ENCODE measurements at places on chromosomes 5 and 9. TPM values are rescaled to one million over a fixed set of nuclear protein-coding genes. Genes with fewer than 3 reads are reported as not detected.

DNA sequence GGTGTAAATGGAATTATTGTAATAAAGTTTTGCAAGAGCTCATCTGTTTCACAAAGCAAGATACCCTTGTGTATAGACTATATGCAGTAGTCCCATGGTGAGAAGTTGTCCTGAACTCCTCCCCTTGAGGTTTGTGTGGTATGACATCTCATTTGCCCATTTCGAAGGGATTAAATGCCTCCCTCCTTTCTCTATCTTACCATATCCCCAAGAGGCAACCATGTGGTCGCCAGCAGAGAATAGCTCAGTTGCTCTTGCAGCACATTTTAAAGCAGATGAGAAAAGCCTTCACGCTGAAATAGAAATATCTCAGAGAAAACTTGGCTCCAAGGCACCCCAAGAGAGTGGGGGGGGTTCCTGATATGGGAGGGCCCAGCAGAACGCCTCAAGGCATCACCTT, 4.6 kb downstream of the SEMA6A start:
- no peak for DNase-seq

Gene TRIM36
- 0.36 TPM for total RNA-seq

DNA sequence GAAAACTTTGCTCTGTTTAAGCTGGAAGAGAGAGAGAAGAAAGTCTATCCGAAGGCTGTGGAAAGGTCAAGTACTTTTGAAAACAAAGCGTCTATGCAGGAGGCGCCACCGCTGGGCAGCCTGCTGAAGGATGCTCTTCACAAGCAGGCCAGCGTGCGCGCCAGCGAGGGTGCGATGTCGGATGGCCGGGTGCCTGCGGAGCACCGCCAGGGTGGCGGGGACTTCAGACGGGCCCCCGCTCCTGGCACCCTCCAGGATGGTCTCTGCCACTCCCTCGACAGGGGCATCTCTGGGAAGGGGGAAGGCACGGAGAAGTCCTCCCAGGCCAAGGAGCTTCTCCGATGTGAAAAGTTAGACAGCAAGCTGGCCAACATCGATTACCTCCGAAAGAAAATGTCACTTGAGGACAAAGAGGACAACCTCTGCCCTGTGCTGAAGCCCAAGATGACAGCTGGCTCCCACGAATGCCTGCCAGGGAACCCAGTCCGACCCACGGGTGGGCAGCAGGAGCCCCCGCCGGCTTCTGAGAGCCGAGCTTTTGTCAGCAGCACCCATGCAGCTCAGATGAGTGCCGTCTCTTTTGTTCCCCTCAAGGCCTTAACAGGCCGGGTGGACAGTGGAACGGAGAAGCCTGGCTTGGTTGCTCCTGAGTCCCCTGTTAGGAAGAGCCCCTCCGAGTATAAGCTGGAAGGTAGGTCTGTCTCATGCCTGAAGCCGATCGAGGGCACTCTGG, 32.6 kb downstream of the CD180 start:
- DNase-seq = no peak

GRCh38 chr5:67925511-67925910, 290.0 kb upstream of the PIK3R1 start:
- no peak for DNase-seq

GRCh38 chr9:93077811-93078210, 18.2 kb upstream of the CARD19 start:
- no peak for DNase-seq

DNA sequence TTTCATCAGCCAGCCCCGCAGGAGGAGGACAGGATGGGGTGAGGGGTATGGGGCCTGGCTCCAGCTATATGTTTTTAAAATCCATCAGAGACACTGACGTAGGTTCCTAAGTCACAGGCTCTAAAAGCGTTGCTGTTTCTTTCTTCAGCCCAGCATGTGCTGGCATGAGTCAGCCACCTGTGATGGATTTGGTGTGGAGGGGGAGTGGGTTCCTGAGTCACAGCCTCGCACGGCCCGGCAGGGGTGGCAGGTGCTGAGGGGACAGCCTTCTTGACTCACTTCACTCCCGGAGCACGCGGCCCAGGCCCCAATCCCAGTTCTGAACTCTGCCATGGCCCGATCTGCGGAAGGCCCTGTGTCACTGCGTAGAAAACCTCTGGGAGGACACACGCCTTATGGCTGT, 38.8 kb upstream of the RPL26L1 start:
- DNase-seq = peak; percentile 97

DNA sequence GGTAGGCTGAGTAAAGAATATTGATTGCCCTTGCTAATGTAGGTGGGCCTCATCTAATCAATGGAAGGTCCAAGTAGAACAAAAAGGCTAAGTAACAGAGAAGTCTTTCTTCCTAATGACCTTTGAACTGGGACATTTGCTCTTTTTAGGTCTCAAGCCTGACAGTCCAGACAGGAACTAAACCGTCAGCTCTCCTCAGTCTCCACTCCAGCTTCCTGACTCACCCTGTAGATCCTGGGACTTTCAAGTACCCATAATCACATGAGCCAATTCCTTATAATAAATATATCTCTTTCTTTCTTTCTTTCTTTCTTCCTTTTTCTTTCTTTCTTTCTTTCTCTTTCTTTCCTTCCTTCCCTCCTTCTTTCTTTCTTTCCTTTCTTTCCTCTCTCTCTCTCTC, 479.5 kb upstream of the PAPPA start:
- DNase-seq = no peak

- peak; percentile 18 for DNase-seq
These were observed 40.7 kb downstream of the TLR4 start for GRCh38 chr9:117744856-117745389.

GRCh38 chr9:128164307-128164885, 4.3 kb downstream of the BBLN start:
- DNase-seq = peak; percentile 47

Gene SGCD
- total RNA-seq = 11.7 TPM

DNA sequence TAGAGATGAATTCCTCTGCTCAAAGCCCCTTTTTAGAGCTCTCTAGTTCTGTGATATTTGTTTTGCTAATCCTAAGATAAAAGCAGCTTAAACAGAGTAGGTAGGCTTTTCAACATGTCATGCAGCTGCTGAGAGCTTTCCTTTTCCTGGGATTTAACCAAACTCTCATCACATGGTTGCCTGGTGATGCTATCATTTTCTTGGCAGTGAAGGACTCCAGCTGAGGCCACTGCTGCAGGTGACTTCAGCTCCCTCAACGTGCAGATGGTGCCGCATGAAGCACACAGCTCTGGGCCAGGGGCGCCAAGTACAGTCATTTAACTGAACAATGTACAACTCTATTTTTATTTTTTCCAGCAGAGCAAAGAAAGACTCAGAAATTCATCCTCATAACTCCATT, 42.2 kb downstream of the SECISBP2 start:
- DNase-seq = no peak

Gene TRMO
- 15.7 TPM for total RNA-seq

DNA sequence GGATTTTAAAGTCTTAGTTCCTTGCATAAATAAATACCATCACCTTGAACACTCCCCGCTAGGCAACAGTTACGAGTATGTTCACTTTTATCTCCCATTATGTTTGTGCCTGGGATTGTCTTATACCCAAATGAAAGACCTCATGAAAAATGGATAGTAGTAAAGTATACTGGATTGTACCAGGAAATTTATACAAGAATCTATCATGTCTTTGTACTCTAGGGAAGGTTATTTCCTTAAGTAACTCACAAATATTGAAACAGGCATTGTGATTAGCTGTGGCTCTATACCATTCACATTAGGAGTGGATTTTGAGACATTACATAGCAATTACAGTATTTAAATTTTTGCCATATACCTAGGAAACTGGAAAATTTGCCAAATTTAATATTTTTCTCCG, 24.0 kb downstream of the NFIB start:
- DNase-seq = no peak

DNA sequence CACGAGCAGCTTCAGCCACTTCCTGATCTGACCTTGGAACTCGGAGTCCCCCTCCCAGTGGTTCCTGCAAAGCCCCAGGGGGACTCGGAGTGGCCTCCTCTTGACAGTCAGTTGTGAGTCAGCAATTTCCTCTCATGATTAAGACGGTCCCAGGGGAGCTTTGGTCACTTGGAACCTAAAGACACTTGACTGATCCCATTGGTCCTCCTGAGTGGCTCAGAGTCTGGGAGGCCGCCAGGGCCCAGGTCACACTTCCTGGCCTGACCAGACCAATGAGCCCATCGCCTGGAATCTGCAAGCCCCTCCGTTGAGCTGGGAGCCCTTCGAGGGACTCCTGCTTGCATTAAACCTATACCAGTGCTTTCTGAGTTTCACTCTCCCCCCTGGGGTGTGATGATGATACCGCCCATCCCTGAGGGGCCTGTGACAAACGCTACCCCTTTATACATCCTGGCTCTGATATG, 29.1 kb downstream of the TSPAN17 start:
- peak; percentile 30 for DNase-seq

DNA sequence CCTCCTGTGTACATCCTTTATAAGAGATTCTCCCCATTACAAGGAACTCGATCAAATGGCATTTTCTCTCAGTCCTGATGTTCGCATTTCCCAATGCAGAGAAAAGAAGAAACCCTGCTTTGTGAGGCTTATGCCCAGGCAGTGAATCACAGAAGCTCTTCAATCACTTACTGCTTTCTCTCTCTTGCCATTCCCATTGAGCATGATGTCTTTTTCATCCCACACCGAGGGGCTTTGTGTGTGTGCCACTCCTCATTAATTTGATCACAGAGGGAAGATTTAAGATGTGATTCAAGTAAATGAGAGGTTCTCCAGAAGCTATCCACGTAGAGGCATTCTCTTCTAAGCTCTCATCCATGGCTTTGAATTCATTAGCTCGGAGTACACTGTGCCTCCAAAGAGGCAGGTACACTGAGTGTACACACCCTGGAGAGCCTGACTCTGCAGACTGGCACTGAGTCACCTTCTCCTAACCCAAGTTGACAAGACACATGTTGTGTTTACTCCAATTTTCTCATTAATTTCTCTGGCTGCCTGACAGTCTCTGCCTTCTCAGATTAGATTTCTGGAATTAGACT, 45.4 kb downstream of the MFAP3 start:
- no peak for DNase-seq

All from fibroblast of the aortic adventitia (primary cell).